ENCODE measurements at places on chromosomes 3 and 15.

GRCh38 chr15:41572866-41573265 is 13.9 kb downstream of the TYRO3 start:
- no peak for DNase-seq

GRCh38 chr3:128906031-128906803 is 26.8 kb downstream of the ACAD9 start:
- no peak for DNase-seq

GRCh38 chr3:23826382-23827064 is 20.8 kb downstream of the UBE2E1 start:
- no peak for DNase-seq

GRCh38 chr3:64655160-64655559 is 32.6 kb downstream of the ADAMTS9 start:
- DNase-seq, result no peak

GRCh38 chr3:117287602-117288001 is 578.0 kb downstream of the TUSC7 start:
- DNase-seq, result no peak

DNA sequence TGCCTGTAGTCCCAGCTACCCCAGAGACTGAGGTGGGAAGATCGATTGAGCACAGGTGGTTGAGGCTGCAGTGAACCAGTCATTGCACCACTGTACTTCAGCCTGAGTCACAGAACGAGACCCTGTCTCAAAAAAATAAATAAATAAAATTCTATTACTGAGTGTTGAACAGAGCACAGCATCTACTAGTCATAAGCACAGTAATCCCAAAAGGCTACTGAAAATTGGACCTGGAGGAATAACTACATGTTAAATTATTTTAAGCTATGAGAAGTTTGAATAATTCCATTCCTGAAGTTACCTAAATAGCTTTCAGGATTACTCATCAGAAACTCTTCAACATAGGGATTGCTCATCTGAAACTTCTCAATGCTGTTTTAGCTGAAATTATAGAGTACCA is 43.4 kb downstream of the ARMC8 start:
- DNase-seq, result peak; percentile 67

GRCh38 chr15:58221591-58222241 is 83.5 kb downstream of the AQP9 start:
- DNase-seq, result peak; percentile 42

- no peak for DNase-seq
Measured at GRCh38 chr15:32716915-32717425, 834 bp upstream of the GREM1 start.

- peak; percentile 27 for DNase-seq
Measured at GRCh38 chr3:10945683-10946287, 46.8 kb upstream of the SLC6A1 start.

- no peak for DNase-seq
Measured at GRCh38 chr15:38674448-38674847, 109.8 kb upstream of the RASGRP1 start.

DNA sequence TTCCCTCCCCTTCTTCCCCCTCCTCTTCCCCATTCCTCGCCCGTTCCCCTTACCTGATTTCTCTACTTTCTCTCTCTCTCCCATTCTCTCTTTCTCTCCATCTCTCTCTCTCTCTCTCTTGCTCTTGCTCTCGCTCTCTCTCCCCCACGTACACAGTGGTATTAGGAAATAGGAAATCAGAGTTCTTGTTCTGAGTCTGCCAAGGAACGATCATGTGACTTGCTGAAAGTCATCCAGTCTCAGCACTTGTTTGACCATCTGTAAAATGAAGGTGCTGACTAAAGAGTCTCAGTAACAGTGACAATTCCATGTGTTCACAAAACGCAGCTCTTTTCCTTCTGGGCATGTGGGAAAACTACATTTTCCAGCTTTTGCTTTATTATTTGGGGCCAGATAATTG is 445.0 kb upstream of the TGFBR2 start:
- DNase-seq, result no peak

GRCh38 chr3:116445311-116445841 is at the start of gene LSAMP:
Gene LSAMP (minus strand): TSS chr3:116445487.
- no peak for DNase-seq

DNA sequence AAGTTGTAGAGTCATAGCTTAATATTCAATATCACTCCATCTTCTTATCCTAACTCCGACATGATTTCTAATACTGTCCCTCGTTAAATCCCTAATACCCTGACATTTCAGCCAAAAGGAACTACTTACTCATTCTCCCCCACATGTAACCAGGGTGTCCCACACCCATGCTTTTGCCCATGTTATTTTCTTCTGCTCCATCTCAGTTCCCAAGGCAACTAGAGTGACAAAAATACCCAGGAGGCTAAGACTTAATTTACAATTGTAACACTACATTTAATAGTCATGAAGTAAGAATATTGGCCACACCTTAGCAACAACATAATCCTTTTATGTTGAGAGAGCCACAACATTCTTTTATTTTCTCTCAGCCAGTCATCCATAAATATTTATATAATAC is 248.5 kb upstream of the TGFBR2 start:
- DNase-seq, result peak; percentile 61

GRCh38 chr3:54123003-54123775 is 837 bp downstream of the CACNA2D3 start:
- no peak for DNase-seq

- DNase-seq, result no peak
Measured at GRCh38 chr3:134056464-134056891, 26.8 kb upstream of the SLCO2A1 start.

DNA sequence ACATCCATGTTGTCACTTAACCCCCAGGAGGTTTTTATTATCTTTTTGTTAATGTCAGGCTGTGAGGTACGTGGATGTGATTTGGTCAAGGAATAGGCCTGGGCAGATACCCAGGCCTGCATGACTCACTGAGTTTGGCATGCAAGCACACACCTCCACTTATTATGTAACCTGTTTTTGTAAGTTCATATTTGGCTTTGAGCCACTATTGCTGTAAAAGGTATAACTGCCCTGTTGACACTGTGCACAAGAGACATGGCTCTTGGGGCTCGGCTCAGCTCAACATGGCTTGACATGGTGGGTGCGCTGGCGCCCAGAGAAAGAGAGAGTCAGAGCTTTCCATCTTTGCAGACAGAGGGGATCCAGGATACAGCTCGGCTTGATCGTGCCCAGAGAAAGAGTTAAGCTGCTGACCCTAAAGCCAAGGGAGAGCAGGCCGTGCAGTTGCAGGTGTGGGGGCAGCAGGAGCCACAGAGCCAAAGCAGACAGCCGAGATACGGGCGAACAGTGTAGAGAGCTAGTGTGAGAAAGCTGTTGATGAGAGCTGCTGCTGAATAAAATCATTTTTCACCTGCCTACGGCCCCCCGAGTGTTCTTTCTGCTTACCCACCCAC is 67.9 kb upstream of the UNC13C start:
- no peak for DNase-seq

GRCh38 chr3:18791182-18791581 is 357.1 kb upstream of the KCNH8 start:
- DNase-seq, result no peak

- peak; percentile 34 for DNase-seq
Measured at GRCh38 chr15:101176625-101177024, 75.2 kb downstream of the CHSY1 start.

GRCh38 chr3:98058244-98058960 is 23.3 kb upstream of the GABRR3 start:
- no peak for DNase-seq

- no peak for DNase-seq
Measured at GRCh38 chr3:34858067-34858660, 781.2 kb upstream of the ARPP21 start.

DNA sequence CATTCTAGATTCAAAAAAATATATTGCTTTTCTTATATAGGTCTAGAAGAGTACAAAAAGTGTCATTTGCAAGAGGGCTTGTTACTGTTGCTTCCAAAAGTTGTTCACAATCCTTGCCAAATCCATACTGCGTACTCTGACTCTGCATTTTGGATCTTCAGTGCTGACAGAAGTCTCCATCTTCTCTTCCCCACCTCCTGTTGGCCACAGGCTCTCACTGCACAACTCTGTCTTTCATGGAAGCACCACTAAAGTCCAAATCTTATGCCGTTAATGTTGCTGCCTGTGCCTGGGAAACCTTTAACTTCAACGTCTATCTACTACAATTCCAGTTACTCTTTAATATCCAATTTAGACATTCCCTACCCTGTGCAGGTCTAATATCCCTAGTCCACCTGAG is 419.9 kb downstream of the NR2F2 start:
- DNase-seq, result no peak

GRCh38 chr15:90151989-90152645 is 49.0 kb upstream of the SEMA4B start:
- no peak for DNase-seq

DNA sequence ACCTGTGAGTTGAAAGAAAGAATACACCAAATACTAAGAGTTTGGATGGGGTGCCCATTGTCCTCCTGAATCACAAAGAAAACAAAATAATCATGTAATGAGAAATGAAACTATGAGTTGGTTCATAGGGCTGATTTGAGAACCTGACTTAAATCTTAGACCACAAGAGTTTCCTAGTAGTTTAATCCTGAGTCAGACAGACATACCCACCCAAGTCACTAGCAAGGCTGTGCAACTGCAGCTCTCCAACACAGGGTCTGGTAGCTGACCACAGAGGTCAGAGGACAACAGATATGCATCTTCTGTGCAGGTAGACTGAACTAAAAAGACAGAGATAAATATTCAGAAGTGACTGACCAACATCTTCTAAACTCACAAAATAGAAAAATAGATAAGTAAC is 296.3 kb upstream of the TMCO5A start:
- no peak for DNase-seq

GRCh38 chr3:126551121-126551838 is 7.5 kb downstream of the C3orf22 start:
- DNase-seq, result no peak

GRCh38 chr3:65953881-65954733 is 84.6 kb downstream of the MAGI1 start:
- DNase-seq, result no peak

DNA sequence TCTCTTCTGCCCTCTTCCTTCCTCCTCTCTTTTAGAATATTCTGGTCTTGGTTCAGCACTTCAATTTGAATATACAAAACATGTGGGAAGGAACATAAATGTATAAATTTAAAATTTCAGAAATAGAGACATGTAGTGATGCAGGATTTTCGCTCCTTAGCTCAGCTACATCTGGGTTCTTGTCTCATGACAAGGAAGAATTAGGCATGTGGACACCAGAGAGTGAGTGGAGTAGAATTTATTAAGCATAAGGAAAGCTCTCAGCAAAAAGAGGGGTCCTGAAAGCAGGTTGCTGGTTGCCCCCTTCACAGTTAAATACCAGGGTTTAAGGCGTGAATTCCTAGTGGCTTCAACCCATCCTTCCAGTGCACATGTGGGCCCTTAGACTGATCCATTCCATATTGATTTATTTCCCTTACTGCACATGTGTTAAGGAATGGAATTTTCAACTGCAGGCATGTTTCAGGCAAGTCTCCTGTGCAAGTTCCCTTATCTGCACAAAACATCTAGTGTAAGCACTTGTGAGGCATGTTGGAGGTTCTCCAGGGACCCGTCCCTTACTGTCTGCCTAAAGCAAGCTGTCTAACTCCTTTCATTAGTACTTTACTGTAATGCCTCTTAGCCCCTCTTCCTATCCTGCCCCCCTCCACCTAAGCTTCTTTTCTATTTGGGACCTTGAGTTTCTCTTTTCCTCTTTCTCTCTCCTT is 133.2 kb upstream of the STRIT1 start:
- no peak for DNase-seq

GRCh38 chr15:26433818-26434217 is 339.0 kb downstream of the GABRB3 start:
- no peak for DNase-seq

GRCh38 chr3:155407971-155408370 is 114.5 kb upstream of the STRIT1 start:
- DNase-seq, result no peak

- DNase-seq, result no peak
Measured at GRCh38 chr15:100859970-100860828, 19.4 kb upstream of the ALDH1A3 start.

GRCh38 chr3:13608969-13609725 is 60.2 kb downstream of the FBLN2 start:
- DNase-seq, result no peak

- DNase-seq, result peak; percentile 85
Measured at GRCh38 chr3:71495708-71496472, 87.6 kb downstream of the FOXP1 start.

DNA sequence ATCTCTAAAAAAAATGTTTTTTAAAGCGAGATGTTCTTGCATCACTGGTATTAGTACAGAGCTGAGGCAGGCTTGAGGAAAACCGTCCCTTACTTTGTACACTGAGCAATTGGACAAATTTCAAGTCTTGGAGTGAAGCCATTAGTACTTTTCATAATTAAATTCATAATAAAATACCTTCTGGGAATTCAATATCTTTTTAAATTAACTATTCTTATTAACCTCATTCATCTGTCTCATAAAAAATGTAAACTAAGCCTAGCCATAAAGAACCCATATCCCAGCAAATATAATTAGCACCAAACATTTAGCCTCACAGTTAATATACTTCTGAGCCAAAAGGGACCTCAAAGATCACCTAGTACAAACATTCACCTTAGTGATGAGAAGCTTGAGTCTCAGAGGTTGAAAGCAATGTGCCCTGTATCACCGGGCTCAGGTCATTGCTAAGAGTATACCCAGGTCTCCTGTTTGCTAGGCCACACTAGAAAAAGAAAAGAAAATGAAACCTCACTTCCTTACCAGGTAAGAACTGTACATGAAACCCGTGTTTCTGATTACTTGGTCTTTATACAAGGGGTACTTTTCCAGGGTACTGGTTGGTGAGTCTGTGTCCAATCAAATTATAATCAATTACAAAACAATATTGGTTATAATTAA is 192.5 kb downstream of the ADAMTS9 start:
- DNase-seq, result no peak

DNA sequence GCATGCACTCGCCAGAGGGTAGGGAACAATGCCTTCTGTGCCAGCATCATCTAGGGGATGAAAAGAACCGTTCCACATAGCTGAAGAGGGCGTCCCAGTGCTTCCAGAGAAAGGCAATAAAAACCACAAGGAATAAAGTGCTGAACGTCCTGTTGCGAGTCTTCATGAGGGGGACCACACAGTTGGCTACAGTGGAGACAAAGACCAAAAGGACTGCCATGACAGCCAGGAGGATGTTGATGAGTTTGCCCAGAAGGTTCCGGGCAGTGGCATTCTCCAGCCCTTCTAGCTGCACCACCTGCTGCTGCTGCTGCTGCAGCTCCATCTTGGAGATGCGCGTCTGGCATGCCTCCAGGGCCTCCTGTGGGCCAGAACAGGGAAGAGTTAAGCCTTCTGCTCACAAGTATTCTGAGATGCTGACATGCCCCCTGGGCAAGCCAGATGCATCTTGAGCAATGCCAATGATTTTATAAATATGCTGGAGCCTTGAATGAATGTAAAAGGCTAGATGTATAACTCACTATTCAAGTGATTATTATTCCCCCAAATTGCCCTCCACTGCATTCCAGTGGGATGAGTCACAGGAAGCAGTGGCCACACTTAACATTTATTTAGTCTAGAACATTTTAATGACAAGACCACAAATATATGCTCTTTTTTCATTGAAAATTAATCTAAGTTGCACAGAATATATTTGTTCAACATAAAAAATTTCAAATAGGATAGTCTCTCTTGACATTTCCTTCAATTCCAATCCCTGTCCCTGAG is 45.1 kb upstream of the PLXND1 start:
- DNase-seq, result peak; percentile 88

- peak; percentile 97 for DNase-seq
Measured at GRCh38 chr3:177835917-177836316, 638.6 kb upstream of the TBL1XR1 start.
